ENCODE measurements at places on chromosomes 3 and 15.

- DNase-seq = no peak
These were observed 325.0 kb downstream of the RBMS3 start for GRCh38 chr3:29605845-29606244.

DNA sequence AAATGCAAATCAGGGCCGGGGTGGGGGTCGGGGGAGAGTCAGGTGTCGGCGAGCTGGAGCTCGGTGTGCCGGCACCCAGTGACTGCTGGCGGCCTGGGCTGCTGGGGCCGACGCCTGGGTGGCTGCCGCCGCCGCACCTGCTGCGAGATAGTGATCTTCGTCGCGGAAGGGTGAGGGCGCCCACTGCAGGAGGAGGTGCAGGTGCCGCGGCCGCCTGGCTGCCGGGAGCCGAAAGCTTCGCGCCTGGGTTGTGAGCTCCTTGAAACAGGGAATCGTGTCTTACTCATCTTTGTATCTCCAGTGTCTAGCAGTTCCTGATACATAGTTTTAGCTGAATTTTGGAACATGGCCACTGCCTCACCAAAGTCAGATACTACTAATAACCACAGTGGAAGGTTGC lies 64.0 kb upstream of the CPOX start:
- peak; percentile 3 for DNase-seq

DNA sequence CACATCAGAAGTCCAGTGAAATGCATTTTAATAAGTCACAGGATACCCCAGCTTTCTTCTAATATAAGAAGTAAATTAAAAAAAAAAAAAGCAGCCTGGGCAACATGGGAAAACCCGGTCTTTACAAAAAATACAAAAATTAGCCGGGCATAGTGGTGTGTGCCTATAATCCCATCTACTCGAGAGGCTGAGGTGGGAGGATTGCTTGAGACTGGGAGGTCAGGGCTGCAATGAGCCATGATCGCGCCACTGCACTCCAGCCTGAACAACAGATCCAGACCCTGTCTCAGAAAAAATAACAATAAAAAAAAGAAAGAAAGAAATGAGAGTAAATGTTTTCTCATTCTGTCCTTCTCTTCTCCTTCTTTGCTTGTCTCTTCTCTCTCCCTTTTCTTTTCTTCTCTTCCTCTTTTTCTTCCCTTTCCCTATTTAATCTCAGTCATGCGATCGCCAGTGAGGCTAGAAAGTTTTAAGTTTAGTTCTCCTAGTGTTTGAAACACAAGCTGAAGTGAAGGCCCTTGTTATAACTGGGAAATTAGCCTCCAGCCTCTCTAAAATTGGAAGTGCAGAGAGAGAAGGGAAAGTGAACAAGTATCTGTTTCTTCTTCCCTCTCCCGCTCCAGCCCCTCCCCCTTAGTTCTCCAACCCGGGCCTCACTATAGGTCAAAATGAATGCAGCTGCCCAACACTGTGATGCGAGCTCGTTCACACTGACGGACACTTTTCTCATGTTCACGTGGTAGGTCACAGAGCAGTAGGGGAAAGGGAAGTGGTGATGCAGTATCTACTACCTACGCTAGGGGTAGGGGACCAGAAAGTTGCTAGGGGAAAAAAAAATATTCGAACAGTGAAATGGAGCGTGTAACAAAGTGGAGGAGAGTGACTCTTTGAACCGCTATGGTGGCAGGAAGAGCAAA lies 23.5 kb upstream of the TSC22D2 start:
- no peak for DNase-seq

- no peak for DNase-seq
These were observed 62.4 kb upstream of the DAZL start for GRCh38 chr3:16667633-16668032.

DNA sequence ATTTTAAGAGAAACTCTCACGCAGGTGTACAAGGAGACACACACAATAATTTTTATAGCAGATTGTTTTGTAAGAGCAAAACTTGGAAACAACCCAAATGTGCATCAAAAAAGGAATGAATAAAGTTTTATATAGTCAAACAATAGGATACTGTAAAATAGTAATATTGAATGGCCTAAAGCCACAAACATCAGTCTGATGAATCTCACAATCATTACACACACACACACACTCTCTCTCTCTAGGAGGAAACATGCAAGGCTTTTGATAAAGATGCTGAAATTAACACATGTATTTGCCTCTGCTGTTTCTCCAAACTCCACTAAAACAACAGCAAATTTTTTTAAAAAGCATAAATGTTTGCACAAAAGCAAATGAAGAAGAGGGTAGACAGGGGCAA lies 37.3 kb downstream of the ADIPOQ start:
- DNase-seq = no peak

Data from iPS DF 19.7 (cell line).